ENCODE measurements at places on chromosomes 3 and 15. TPM values are rescaled to one million over a fixed set of nuclear protein-coding genes. Genes with fewer than 3 reads are reported as not detected.

The HACD2 gene
- total RNA-seq, result 12.2 TPM

The UPK1B gene
- 0.52 TPM for total RNA-seq

The KLHL6 gene
- total RNA-seq, result 20.9 TPM

The PSMD6 gene
- total RNA-seq, result 96.5 TPM

The TMEM39A gene
- total RNA-seq, result 19.6 TPM

The KIF9 gene
- 3.0 TPM for total RNA-seq

The SLC25A20 gene
- 26.3 TPM for total RNA-seq

The SH2D7 gene
- total RNA-seq, result 0.05 TPM

The ITPKA gene
- total RNA-seq, result 0.24 TPM

The ASB14 gene
- not detected for total RNA-seq

The CCNL1 gene
- 247 TPM for total RNA-seq

The SERPINI2 gene
- total RNA-seq, result 0.19 TPM

The TIGIT gene
- 5.8 TPM for total RNA-seq

The NR1I2 gene
- total RNA-seq, result 0.14 TPM

The GNAT1 gene
- 0.05 TPM for total RNA-seq

The IL5RA gene
- 0.85 TPM for total RNA-seq

The GOLGA8G gene
- total RNA-seq, result under 0.01 TPM

The ADGRG7 gene
- 0.14 TPM for total RNA-seq

The NTRK3 gene
- 0.57 TPM for total RNA-seq

The ALDH1A3 gene
- total RNA-seq, result 1.0 TPM

The LRRC31 gene
- total RNA-seq, result 0.09 TPM

The ANKUB1 gene
- total RNA-seq, result not detected

The CCDC54 gene
- not detected for total RNA-seq

The CSPG4 gene
- 1.5 TPM for total RNA-seq
